Calu3 (cell line): ENCODE measurements at places on chromosomes 3 and 15.

GRCh38 chr3:139292711-139293664, 50.8 kb upstream of the MRPS22 start:
- DNase-seq = peak; percentile 57

GRCh38 chr3:196886144-196886543, 18.4 kb downstream of the SENP5 start:
- no peak for DNase-seq

DNA sequence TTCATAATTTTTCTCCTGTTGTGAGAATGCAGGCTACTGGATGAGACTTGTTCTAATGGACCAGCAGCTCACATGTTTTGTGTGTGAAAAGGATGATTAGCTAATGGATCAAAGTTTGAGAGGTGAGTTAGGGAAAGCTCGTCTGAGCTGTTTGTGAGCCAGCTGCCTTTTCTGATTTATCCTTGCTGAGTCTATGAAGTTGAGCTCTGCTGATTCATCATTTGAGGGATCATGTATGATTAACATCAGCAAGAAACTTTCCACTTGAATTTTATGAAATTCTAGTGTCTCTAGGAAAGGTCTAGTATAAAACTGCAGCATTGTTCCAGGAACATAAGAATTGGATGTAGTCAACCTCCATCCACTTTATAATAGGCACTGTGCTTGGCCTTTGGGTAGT, 698.7 kb downstream of the NTRK3 start:
- DNase-seq = no peak

DNA sequence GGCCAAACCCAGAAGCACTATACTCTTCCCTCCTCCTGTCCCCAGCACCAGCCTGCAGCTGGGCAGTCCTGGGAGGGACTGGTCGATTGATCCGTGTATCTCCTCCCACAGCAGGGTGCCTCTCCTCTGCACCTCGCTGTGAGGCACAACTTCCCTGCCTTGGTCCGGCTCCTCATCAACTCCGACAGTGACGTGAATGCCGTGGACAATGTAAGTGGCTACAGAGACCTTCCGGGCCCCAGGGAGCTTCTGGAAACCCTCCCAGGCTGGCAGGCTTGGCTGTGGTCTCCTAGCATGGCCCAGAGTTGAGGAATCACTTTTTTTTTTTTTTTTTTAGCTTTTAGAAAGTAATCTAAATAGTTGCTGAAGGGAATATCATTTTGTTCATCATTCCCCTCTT, 30.7 kb downstream of the ANKDD1A start:
- no peak for DNase-seq

- DNase-seq = peak; percentile 74
Measured at GRCh38 chr3:160038862-160039562, 50.4 kb downstream of the IL12A start.

GRCh38 chr3:31448035-31448881, 84.5 kb upstream of the STT3B start:
- DNase-seq = peak; percentile 40
